ENCODE measurements at places on chromosomes 3 and 15.
A peak's percentile ranks its signal among the peaks of the same experiment; 100 is the strongest.

- DNase-seq = no peak
Measured at GRCh38 chr15:77470235-77470634, 49.5 kb downstream of the HMG20A start.

DNA sequence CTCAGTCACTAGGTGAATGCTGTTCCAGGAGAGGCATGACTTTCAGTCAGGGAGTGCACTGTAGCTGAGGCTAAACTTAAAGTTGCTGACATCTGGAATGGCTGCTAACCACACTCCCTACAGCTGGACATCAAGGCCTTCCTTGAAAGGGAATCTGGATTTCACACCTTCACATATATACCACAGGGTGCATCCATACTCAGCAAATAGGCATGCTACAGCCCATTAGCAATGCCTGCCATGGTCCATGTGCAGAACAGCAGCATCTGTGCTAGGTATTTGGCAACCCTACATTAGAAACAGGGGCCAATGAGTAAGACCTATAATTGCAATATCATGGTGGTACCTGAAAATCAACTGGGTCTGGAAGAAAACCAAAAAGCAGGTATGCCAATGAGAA, 74.8 kb downstream of the SNTN start:
- no peak for DNase-seq

GRCh38 chr15:35437157-35437556, 108.8 kb downstream of the DPH6 start:
- no peak for DNase-seq

GRCh38 chr15:101348015-101348414, 53.0 kb upstream of the SNRPA1 start:
- no peak for DNase-seq

- DNase-seq = no peak
Measured at GRCh38 chr15:38864827-38865581, 300.4 kb upstream of the RASGRP1 start.

DNA sequence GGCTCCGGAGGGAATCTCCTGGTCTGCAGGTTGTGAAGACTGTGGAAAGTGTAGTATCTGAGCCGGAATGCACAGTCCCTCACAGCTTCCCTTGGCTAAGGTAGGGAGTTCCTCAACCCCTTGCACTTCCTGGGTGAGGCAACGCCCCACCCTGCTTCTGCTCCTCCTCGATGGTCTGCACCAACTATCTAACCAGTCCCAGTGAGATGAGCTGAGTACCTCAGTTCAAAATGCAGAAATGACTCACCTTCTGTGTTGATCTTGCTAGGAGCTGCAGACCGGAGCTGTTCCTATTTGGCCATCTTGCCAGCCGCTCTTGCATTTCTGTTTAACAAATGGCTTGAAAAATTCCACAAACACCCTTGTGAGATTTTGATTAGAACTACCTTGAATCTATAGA, 156.1 kb downstream of the STXBP5L start:
- DNase-seq = no peak

- no peak for DNase-seq
Measured at GRCh38 chr3:192850451-192850981, 67.1 kb downstream of the MB21D2 start.

- no peak for DNase-seq
Measured at GRCh38 chr3:192802957-192803899, 75.9 kb upstream of the FGF12 start.

GRCh38 chr15:63487076-63487757, 17.2 kb upstream of the USP3 start:
- DNase-seq = peak; percentile 71

- no peak for DNase-seq
Measured at GRCh38 chr3:178103140-178103539, 433.1 kb upstream of the KCNMB2 start.

DNA sequence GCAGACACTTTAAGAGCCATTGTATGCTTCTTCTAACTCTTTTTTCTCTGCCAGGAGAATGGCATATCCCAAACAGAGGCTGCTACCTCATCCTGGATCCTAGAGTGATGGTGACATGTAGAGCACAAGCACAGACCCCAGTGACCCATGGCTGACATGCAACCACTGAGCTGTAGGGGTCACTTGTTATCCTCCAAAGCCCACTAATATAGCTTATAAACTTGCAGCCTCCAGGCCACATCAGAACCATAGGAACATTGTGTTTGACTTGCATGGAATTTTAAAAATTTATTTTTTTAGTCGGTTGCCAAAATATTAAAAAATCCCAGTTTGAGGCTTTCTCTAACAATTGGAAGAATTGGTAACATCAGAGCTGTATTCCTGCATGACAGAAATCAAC, 283.0 kb upstream of the WNT5A start:
- no peak for DNase-seq

GRCh38 chr3:120459196-120459595, 8.4 kb upstream of the FSTL1 start:
- DNase-seq = no peak

DNA sequence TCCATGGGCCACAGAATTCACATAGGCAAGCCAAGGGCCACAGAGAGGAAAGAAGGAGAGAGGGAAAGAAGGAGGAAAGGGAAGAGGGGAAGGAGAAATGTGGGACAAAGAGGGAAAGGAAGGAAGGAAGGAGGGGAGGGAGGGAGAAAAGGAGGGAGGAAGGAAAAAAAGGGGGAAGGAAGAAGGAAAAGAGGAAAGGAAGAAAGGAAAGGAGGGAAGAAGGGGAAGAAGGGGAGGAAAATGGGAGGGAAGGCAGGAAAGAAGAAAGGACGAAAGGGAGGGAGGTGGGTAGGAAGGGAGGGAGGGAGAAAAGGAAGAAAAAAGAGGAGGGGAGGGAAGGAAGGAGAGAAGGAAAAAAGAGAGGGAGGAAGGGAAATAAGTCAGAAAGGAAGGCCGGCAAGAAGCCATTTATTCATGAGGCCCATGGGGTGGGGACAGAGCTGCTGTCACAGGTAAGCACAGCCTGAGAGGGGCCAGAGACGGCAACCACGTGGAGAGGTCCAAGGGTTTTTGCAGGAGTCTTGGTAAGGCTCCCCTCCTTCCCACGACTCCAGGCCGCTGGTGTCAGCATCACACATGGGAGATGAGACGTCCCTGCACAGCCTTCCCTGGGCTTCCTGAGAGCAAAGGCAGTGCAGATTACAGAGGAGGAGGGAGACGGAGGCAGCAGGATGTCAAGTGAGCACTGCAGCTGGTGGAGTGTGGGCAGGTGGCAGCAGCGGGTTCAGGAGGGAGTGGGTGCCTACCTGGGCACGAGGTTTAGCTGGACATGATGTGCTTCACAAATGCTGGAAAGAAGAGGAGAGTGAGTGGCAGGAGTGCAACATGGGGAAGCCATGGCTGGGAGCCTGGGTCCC, 5.5 kb downstream of the MYL3 start:
- no peak for DNase-seq

GRCh38 chr3:184237807-184238206, 8.4 kb downstream of the VWA5B2 start:
- no peak for DNase-seq

GRCh38 chr3:10570196-10570946, 65.0 kb upstream of the ATP2B2 start:
- no peak for DNase-seq

DNA sequence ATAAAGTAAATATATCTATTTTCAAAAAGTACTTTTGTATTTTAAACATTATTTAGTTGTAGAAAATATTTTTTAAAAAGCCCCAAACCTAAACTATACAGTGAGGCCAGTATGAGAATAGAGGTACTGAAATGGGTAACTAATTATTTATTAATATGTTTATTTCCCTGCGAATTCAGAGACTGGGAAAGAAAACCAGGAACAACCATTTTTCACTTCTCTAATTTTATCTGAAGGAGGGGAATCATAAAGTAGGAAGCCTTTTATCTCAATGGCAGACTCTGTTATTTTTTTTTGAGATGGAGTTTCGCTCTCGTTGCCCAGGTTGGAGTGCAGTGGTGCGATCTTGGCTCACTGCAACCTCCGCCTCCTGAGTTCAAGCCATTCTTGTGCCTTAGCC, 63.6 kb upstream of the TRAK1 start:
- DNase-seq = no peak

DNA sequence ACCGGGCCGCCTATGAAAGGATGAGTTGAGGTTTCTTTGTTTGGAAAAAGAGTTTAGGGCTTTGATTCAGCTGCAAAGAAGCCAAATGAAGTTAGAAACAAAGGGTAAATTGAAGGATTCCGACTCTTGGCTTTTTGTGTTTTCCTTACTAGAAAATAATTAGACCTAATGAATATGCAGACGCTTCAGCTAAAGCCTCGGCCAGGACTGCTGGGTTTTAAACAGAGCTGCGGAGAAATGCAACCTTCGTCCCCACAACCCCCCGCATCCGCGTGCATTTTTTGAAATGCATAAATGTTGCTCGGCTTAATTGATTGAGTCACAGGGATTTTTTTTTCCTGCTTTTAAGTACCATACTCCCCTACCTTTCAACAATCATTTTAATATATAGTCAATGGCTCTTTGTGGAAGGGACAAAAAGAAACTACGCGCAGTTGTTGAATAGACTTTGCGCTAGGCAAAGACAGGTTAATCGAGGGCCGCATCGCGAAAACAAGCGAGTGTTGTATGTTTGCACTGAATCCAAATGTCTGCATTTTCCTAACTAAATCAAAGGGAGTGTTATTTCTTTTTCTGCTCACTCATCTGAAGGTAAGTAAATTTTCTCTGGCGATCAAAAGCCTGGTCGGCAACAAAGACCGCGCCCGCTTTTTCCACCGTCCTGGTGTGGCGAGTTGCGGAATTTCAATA, 1.3 kb upstream of the ZIC4 start:
- DNase-seq = no peak

GRCh38 chr3:22360164-22360563, 609.2 kb upstream of the ZNF385D start:
- no peak for DNase-seq

- no peak for DNase-seq
Measured at GRCh38 chr15:67025719-67026609, 39.4 kb upstream of the SMAD3 start.

Measured in stimulated activated CD8-positive, alpha-beta memory T cell treated with anti-CD3 and anti-CD28 coated beads, Interleukin-12 subunit alpha, Interleukin-12 subunit beta, amount 100 ng/mL, for 4 hours (primary cell).